Transverse colon (tissue), 4 donors: ENCODE measurements at places on chromosomes 11 and 22. TPM values are rescaled to one million over a fixed set of nuclear protein-coding genes. Genes with fewer than 3 reads are reported as not detected.

The IL17REL gene
- total RNA-seq: 0.32 TPM

GRCh38 chr11:1281974-1282365, 27.5 kb downstream of the TOLLIP start:
- DNase-seq: no peak

The NXPE4 gene
- 184 TPM for total RNA-seq

DNA sequence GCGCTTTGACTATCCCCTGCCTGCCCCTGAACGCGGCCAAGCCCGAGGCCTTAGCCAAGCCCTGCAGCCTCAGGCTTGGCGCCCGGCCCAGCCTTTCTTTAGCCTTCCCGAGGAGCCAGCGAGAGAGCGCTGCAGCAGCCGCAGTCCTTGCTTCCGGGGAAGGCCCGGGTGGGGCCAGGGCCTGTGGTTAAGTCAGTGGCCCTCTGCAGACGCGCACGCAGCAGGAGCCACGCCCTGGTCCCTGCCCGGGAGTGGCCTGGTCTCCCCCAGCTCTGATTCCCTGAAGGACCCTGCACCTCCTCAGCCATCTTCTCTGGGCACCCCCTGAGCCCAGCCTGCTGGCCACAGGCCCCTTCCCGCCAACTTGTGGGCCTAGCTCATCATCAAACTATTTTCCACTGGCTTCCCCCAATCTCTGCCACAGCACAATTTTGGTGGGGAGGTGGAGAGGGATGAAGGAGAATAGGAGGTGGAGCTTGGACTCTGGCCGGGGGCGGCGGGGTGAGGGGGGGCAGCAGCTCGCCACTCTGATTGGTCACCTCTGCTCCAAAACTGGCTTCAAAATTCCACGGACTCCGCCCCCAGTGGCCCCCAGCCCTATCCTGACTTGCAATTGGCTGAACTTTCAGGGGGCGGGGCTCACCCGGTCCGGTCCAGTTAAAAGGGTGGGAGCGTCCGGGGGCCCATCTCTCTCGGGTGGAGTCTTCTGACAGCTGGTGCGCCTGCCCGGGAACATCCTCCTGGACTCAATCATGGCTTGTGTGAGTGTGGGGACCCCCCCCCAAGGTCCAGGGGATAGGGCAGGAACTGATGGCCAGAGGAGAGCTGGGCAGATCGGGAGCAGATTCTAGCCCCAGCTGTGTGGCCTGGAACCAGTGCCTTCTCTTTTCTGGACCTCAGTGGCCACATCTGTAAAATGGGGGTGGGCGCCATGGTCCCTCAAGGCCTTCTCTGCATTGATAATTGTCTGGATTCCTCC, at the start of gene LGALS1:
LGALS1 (plus strand) TSS at position 686 of the 979 bp plus-strand sequence; CDS start at position 753, 67 bp downstream.
- DNase-seq: peak; percentile 95

- DNase-seq: no peak
Measured at GRCh38 chr11:34576331-34576730, 44.6 kb upstream of the EHF start.

DNA sequence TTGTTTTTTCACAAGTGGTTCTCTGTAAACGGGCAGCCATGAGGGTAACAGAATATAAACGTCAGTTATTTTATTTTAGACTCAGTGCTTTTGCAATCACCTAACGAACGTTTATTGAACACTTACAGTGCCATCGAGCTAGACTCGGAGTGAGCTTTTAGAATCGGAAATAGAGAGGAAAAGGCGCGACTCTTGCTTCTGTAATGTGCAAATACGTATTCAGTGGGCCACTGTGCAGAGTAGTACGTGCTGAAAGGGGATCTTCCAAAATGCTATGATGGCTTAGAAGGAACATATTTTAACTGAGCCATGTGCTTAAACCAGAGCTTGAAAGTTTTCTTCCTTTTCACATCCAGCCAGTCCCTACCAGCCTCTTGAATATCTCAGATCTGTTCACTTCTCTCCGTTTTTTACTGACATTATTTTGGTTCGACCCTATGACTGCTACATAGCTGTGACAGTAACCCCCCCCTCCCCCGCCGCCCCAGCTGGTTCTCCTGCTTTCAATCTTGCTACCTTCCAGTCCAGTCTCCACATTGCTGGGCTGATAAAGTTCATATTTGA, 468 bp downstream of the DDIAS start:
- no peak for DNase-seq

DNA sequence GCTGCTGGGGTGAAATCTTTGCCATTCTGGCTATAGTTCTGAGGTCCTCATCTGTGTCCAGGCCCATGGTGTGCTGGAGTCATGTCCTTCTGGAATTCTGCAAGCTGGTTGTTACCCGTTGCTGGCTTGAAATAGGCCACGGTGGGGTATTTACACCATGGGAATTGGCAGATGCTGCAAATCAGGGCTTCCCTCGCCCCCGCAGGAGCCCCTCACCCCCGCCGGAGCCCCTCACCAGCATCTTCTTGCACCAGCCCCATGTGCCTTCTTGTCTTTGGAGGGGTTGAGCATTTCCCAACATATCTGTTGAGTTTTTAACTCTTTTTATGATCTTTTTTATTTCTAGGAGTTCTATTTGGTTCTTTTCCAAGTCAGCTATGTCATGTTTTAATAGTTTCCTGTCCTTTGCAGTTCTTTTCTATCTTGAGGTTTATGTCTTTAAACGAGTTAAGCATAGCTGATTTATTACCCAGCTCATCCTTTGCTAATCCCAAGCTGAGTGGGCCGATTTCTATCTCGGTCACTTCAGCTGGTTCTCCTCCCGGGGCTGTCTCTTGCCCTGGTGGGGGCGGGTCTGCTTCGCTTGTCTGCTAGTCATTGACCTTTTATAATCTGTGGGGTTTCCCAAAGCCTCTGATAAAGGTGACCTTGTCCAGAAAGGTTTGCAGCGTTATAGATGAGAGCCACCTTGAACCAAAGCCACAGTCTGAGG, 17.6 kb downstream of the ANO1 start:
- DNase-seq: no peak

GRCh38 chr22:43571181-43571580, 159.4 kb downstream of the MPPED1 start:
- DNase-seq: no peak

The LARGE1 gene
- total RNA-seq: 304 TPM

- DNase-seq: no peak
Measured at GRCh38 chr22:42473484-42474193, 41.4 kb upstream of the NFAM1 start.

GRCh38 chr11:86630229-86630981, 42.0 kb downstream of the ME3 start:
- no peak for DNase-seq

- no peak for DNase-seq
Measured at GRCh38 chr22:22085702-22086500, 103.3 kb upstream of the TOP3B start.

The CHRNA10 gene
- total RNA-seq: 5.2 TPM

- no peak for DNase-seq
Measured at GRCh38 chr11:75775056-75775455, 6.5 kb downstream of the DGAT2 start.

DNA sequence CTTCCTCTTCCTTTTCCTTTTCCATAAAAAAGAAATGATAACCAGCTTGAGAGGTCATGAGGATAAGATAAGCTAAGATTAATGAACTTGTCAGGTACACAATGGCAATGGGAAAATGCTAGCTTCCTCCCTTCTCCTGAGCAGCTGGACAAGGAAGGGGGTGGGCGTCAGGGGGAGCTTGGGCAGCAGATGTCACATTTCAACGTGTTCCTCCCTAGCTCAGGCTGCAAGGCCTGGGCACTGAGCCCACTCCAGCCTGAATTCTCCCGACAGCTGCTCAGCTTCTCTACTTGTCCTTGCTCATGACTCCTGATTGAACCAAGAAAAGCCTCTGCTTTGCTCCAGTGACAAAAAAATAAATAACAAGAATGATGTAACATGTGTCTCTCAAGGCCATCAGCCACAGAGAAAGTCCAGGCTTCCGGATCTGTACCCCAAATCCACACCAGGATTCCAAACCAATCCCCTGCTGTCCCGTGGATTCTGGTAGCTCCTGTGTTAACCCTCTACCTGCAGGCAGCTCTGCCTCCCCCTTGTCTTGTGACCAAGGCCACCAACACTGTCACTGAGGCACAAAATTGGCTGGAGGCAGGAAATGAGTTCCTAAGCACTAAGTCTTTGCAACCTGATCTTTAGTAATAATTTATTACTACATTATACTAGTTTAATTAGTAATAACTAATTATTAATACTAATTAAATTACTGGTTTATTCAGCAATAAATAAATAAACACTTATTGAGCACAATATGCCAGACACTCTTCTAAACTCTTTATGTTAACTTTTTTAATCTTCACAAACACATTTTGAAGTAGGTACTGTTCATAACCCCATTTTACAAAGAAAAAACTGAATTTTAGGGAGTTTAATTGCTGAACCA, 146.5 kb downstream of the CCDC34 start:
- DNase-seq: peak; percentile 33

The PTGDR2 gene
- total RNA-seq: not detected

The APOL5 gene
- not detected for total RNA-seq

The WBP2NL gene
- 0.96 TPM for total RNA-seq

The INS gene
- not detected for total RNA-seq

DNA sequence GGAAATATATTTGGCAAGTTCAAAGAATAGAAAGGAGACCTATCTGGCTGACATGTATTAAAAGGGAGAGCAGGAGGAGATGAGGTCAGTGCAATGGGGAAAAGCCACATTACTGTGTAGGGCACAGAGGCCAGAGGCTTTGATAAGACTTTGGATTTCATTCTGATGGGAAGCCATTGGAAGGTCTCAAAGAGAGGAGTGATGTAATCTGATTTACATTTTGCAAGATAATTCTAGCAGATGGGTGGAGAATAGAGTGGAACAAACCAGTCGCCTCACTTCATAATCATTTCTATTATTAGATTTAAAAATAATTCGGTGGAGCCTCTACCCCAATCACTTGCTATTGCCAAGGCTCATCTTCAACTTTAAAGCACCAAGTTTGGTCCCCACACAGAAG, 278.4 kb upstream of the ZC3H12C start:
- DNase-seq: no peak

GRCh38 chr11:87325490-87325872, 287.7 kb downstream of the TMEM135 start:
- no peak for DNase-seq

GRCh38 chr11:121655537-121656327, 203.0 kb upstream of the SORL1-AS1 start:
- DNase-seq: peak; percentile 81
